ENCODE measurements at places on chromosomes 3 and 15.

DNA sequence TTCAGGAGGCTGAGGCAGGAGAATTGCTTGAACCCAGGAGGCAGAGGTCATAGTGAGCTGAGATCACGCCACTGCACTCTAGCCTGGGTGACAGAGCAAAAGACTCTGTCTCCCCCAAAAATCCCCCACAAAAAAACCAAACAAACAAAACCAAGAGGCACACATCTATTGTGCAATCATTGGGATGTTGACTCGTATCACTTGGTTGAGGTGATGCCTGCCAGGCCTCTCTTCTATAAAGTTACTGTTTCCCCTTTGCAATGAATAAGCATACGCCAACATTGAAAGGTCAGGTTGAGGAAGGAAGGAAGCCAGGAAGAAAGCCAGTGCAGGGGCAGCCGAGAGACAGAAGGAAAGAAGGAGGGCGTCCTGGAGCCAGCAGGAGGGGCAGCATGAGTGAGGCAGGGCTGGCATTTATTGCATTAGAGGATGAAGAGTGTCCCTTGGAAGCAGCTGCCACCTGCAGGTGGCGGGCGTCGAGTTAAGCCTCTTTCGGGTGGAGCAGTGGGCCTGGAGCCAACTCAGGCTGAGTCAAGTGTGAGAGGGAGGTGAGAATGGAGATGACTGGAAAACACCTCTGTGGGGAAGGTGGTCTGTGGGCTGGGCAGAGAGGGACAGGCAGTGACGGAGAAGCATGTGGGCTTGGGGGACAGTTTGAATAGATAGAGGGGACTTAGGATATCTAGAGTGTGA is 8.3 kb upstream of the CSPG4 start:
- no peak for DNase-seq

- DNase-seq = no peak
Observed at GRCh38 chr15:77818484-77819047, 185.9 kb upstream of the LINGO1 start.

- no peak for DNase-seq
Observed at GRCh38 chr3:169041677-169042171, 621.8 kb downstream of the MECOM start.

DNA sequence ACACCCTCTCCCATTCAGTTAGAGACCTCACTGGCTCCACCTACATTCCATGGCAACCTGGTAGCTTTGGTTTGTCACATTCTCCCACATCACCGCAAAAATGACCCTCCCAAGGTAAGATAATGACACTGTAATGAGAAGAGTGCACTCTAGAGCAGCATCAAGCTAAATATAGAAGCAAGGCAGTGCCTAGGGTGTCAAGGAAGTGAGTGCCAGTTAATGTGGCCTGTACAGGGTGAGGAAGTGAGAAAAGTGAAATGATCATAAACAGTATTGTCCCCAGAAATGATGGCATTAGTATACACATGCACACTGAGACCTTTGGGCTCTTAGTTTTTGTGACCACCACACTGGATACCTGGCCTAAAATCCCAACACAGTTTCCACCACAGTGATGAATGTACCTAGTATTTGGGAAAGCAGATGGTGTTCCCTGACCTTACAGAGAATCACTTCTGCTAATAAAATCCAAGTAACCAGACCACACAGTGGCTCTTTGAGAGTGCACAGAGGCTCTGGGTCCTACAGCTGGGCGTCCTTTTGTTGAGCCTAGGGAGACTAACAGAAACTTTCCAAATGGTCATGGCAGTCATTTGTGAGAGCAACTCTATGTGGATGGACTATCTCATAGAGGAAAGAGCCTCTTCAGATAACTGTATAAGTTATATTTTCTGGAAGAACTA is 106.6 kb downstream of the ARPP21 start:
- DNase-seq = no peak

- DNase-seq = no peak
Observed at GRCh38 chr3:150520408-150520807, 25.9 kb downstream of the SERP1 start.

- peak; percentile 6 for DNase-seq
Observed at GRCh38 chr3:119559441-119559963, at the start of gene CD80. Gene CD80 (minus strand): TSS chr3:119559614. CDS start chr3:119557728, 1,886 bp downstream.

GRCh38 chr15:90650117-90650955 is 66.8 kb upstream of the BLM start:
- DNase-seq = no peak

DNA sequence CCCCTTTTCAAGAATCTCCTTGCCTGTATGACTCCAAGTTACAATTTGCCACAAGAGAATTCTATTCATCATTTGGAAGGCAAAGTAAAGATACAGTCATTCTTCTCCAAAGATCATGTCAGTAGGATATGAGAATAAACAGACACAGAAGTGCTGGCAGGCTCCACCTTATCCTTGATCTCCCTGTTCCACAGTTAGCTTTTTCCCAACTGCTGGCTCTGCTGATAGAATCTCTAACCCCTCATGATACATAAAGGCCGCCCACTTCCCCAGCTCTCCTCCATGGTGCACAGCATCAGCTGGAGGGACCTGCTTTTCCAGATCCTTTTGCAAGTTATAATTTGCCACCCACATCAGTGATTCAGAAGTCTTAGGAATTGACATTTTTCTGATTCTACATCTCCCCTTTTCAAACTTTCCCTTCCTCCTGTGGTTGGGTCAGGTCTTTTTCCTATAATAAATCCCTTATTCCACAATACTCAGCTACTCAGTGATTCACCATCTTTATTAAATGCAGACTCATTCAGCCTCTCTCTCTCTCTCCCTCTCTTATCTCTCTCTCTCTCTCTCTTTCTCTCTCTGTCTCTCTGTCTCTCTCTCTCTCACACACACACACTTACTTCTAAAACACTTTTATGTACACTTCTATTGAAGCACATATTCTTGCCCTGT is 465.4 kb downstream of the GBE1 start:
- no peak for DNase-seq

- no peak for DNase-seq
Observed at GRCh38 chr3:101081446-101081845, 88.2 kb upstream of the ABI3BP start.

GRCh38 chr3:21962456-21962855 is 211.4 kb upstream of the ZNF385D start:
- DNase-seq = no peak

DNA sequence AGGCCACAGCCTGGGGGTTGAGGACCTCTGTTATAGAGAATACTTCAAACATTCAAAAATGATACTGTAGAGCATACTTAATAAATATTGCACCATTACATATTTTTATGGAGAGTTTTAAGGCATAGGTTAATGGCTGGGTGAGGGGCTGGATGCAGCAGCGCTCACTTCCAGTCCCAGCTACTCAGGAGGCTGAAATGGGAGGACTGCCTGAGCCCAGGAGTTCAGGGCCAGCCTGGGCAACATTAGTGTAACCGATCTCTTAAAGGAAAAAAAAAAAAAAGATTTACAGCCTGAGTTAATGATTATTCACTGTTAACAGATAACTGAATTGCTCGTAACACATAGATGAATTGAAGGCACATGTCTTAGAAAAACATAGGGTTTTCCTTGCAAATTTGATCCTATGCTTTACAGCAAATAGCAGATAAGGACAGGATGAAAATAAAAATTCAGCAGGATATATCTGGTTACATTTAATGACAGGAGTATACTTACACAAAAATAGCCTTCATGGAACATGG is 282.9 kb downstream of the TBC1D5 start:
- DNase-seq = no peak

DNA sequence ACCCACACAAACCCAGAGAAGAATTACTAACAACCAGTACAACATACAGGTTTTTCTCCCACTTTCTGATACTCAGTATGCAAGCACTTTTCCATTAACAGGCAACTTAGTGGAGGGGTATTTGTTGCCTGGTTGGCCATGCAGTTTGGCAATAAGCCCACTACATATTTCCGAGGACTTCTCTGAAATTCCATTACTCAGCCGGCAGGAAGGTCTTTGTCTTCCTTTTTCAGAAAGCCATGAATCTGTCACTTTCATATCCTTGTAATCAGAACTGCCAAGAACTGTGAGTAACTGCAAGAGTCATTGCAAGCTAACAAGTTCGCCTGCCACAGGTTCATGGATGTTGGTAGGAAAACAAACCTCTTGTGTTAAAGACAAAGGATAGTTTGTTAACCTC is 422.3 kb upstream of the ROBO1 start:
- no peak for DNase-seq

- no peak for DNase-seq
Observed at GRCh38 chr15:41499109-41499851, 5.6 kb downstream of the ITPKA start.

GRCh38 chr3:169759256-169759655 is 5.6 kb downstream of the TERC start:
- DNase-seq = no peak

DNA sequence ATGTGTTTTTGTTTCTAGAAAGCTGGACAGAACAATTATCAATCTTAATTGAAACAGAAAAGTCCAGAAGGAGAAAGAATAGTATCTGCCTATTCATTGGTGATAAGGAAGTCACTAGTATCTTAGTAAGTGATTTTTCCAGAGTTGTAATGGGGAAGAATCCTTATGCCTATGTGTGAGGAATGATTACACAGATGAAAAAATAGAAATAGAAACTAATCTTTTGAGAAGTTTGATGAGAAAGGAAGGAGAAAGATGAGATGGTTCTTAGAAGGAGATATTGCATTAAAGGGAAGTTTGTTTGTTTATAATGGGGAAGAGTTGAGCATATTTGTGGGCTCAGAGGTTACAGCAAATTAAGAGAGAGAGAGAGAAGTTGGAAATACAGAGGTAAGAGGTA is 42.7 kb upstream of the CBLB start:
- no peak for DNase-seq

DNA sequence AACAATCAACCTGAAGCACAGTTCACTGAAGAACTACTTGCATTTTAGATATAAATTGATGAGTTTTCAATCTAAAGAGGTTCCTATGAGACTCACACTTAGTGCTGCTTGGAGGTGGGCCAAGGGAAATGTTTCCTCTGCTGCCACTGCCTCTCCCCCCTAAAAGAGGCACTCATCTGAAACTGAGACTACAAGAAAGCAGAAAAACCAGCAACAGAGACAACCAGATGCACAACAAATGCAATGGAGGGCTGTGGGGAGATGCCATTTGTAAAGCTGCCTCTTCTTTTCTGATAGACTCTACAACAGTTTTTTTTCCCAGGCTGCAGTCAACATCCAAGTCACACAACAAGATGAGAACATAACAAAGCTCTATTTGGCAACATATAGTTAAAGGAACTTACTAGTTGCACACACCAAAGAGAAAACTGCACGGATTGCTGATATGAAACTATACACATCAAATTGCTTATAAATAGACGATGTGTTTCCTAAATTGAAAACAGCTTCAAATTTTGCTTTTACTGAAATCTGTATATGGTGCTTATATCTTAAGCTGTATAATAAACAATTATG is 11.0 kb downstream of the TSPAN3 start:
- no peak for DNase-seq

DNA sequence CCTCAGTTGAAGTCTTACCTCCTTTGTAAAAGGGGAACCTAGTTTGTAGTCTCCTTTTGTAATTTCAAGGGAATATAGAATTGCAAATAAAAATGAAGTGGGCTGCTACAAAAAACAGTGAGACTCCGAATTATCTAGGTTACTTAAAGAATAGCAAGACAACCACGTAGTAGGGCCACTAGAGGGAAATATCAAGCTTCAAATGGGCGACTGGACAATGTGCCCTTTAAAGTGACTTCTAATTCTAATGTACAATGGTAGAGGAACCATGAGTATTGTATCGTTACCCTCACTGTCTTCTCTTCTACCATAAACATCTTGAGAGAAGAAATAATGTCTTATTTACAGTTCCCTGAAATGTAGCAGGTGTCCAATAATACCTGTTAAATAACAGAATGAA is 56.3 kb downstream of the TP63 start:
- no peak for DNase-seq

DNA sequence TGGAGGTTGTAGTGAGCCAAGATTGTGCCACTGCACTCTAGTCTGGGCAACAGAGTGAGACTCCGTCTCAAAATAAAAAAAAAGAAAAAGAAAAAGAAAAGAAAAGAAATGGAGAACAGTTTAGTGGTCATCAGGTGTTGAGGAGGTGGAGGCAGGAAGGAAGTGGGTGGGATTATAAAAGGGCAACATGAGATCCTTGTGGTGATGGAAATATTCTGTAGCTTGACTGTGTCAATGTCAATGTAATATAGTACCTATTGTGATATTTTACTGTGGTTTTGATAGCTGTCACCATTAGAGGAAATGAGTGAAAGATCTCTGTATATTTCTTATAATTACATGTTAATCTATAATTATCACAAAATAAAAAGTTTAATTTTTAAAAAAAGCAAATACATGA is 60.8 kb downstream of the TRAT1 start:
- DNase-seq = no peak

DNA sequence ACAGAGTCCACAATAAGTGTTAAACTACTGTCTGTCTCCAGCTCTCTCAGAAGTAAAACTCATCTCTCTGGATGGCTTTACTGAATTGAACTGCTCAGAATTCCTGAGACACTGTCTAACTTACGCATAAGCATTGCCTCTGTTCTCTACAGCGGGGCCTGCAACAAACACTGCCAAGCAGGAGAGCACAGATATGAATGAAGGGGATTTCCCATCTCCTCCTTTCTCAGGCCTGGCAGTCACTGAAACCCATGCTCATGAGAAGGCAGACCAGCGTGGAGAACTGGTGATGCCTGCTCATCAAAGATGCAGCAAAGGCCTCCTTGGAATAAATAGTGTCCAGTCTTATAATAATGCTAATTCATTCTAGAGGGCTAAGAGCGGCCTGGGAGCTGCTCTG is 10.3 kb downstream of the RASGRP1 start:
- DNase-seq = no peak

GRCh38 chr3:98735761-98736269 is 27.3 kb upstream of the ST3GAL6 start:
- no peak for DNase-seq

DNA sequence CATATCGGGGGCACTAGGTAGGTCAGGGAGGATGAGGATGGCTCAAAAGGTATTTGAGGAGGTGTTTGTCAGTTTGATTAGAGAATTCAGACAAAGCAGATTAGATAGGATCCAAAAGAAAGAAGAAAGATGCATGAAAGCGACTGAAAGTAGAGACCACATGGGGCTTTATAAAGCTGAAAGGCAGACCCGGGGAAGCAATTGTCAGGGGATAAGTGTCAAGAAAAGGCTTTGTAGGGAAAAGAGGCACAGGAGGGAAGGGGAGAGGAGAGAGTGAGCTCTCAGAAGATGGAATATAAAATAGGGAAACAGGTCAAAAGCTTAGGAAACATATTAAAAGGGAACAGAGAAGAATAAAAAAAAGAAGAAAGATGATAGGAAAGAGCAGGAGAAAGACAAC is 308.2 kb upstream of the RORA start:
- no peak for DNase-seq

- no peak for DNase-seq
Observed at GRCh38 chr15:81255958-81256320, 59.3 kb downstream of the IL16 start.

GRCh38 chr3:108137460-108137814 is 46.6 kb upstream of the CD47 start:
- no peak for DNase-seq

GRCh38 chr15:73442968-73443367 is at the start of gene REC114:
Gene REC114 (plus strand): TSS chr15:73443164. CDS start chr15:73443186, 22 bp downstream.
- DNase-seq = no peak
